ENCODE measurements at places on chromosomes 3 and 15.

- DNase-seq = no peak
These were observed 398.4 kb upstream of the TBL1XR1 start for GRCh38 chr3:177595530-177596188.

DNA sequence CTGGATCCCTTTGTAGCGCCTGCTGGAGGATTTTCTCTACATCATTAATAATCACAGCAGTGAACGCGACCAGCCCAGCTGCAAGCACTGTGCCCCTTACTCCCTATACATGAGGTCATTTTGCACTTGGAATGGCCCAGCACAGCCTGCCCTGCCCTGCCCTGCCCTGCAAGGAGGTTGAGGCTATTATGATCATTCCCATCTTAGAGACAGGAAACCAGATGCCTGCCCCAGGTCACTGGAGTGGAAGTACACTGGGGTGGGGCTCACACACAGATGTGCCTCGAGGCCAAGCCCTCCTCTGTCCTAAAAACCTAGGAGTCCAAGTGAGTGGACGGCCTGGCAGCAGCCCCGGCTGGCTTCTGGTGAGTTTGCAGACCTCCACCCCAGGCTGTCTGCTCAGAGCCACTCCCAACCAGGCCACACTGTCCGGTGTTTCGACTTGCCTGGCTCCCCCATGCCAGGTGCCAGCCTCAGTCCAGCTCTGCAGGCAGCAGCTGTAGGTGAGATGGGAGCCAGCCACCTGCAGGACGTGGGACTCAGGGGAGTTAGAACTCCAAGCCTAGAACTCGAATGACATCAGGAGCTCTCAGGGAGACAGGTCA is 30.4 kb upstream of the SEC61A1 start:
- no peak for DNase-seq

DNA sequence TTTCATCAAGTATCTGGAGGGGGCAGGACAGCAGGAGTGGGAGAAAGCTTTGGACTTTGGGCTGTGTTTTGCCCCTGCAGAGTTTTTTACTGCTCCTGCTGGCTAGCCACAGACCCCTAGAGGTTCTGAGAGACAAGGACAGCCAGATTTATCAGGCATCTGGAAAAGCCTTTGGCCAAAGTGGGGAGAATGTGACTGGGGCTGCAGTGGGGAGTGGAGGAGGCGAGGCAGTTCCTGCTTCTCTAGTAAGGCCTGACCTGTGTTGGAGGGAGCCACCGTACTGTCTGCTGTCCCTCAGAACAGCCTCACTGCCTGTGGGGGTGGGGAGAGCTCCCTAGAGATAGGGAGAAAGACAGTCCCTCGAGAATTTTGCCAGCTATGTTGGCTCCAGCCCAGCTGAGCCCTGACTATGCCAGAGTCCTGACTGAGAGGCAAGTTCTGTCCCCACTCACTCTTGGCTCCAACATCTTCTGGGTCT is 2.2 kb downstream of the ALPK3 start:
- DNase-seq = no peak

DNA sequence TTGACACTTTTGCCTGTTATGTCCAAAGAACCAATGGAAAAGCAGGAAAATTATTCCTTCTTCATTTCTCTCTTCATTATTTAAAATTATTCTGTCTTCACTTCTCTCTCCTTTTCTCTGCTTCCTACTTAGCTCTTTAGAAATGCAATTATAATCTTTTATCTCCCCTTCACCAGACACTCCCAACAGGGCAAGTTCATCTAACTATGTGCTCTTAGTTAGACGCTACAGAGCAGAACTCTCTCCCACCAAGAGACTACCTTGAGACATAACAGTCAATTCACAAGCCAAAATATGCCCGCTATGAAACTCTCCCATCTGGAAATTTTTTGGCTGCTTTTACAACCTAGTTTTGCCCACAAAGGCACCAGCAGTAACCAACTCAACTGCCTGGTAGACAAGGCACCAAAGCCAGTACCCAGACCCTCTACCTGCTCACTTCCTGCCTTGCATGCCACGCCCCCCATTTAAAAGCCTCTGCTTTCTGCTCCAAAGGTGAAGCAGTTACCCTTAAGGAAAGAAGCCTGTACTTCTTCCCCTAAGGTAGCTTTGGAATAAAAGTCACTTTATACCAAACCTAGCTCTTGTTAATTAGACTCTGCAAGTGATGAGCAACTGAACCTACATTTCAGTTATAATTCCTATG is 28.1 kb downstream of the CCRL2 start:
- DNase-seq = no peak

- no peak for DNase-seq
These were observed 217.3 kb downstream of the CACNA2D3 start for GRCh38 chr3:54339608-54340007.

GRCh38 chr3:123605789-123606234 is 21.0 kb upstream of the HACD2 start:
- DNase-seq = no peak

All from CD4-positive, alpha-beta T cell treated with Interleukin-12 subunit alpha and Interleukin-12 subunit beta, for 1 hour (primary cell).